ENCODE measurements at places on chromosomes 3 and 15.

GRCh38 chr3:179806177-179806576, 153.3 kb downstream of the USP13 start:
- DNase-seq: no peak

DNA sequence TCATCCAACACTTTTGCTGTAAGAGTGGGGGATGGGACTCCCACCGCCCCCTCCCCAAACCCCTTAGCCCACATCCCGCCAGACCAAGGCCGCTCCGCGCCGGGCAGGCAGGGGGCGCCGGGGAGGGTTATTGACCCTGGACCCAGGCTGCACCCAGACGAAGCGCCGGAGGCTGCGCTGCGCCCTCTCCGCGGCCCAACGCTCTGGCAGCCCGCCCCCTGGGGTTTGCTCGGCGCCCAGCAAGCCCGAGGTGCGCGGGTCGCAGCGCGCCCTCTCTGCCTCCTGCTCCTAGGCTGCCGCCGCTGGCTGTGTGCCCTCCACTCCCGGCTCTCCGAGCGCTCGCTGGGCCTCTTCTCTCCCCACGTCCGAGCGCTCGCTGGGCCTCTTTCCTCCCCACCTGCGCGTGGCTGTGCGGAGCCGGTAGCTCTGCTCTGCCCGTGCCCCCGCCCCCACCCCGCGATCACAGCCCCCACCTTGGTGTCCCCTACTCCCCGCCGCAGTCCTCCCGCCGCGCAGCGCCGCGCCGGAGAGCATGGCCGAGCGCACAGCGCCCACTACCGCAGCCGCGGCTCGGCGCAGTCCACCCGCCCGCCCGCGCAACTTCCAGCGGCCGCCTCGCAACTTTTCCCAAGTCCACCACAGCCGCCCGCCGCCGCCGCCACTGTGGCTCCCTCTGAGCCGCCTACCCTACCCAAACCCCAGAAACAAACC, 1.2 kb downstream of the MECOM start:
- DNase-seq: peak; percentile 79

DNA sequence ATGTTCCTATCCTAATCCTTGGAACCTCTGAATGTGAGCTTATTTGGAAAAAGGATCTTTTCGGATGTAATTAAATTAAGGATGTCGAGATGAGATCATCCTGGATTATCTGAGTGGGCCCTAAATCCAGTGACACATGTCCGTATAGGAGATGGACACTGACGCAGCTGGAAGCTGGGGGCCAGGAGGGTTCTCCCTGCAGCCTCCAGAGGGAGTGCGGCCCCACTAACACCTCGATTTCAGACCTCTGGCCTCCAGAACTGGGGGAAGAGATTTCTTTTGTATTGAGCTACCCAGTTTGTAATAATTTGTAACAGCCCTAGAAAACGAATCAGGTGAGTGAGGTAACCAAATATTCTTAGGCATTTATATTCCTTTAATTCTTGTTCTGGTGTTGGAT, 2.5 kb downstream of the DNAJB8 start:
- no peak for DNase-seq

DNA sequence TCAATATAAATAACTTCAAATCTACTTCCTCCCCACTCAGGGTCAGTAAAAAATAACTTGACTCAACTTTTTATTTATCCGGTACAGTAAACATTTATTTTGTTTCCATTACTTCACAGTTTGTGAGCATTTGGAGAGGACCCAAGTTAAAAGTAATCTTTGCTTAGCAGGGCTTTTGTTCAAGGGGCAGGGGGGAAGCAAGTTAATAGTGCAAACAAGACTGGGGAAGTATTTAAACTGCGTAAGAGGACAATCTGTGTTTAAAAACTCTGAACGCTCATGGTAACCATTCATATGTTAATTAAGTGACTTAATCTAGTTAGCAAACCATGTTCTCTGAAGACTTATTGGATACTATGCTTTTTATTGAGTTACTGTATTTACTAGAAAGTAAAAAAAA, 346.2 kb downstream of the SLC9A9 start:
- no peak for DNase-seq

DNA sequence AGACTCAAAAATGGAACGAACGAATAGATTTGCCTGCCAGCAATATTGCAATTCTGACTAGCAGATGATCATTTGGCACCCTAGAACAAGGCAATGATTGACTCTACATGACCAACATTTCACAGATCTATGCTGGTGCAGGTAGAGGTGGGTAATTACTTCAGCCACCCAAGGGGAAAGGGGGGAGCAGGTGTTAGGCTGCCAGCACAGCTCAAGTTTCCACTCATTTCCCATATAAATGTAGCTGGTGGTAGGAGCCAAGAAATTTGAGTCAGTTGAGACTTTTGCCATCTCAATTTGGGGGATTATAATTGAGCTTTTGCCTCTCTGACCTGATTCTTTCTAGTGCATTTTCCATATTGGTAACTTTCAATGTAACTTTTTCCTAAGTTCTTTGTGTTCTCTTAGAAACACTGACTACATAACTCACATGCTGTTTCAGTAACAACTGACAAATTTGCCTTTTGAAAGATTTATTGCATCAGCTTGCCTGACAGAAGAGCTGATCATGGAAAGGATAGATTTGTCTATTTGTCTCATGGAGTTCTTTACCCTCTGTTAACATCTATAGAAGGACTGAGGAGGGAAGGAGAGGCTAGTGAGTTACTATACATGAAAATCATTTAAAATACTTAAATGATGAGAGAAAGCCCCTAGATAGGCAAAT, 902.5 kb downstream of the ZPLD1 start:
- no peak for DNase-seq

DNA sequence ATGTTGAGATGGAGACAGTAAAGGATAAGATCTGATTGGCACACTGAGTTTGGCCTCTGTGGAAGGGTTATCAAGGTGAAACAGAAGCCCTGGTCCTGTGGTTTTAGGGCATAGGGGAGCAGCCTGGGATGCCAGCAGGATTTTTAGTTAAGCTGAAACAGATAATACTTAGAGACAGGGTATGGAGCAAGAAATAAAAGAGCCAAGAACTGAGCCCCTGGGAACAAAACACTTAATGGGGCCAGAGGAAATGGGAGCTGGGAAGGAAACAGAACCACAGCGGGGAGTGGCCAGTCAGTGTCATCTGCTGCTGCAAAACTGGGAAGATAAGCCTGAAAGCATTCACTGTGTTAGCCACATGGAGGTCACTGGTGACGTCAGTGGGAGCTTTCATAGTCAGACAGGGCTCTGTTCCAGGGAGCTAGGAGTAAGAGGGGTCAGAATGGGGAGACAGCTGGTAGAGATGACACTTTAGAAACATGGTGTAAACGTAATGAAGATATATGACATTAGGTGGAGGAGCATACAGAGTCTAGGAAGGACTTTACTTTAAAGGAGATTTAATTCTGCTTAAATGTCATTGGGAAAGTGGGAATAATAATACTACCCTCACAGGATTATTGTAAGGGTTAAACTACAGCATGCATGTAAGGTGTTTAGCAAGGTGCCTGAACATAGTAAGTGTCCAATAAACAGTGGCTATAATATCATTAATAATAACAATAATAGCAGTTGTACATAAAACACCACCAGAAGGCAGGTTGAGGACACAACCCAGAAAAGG, 172.7 kb upstream of the CTNNB1 start:
- peak; percentile 39 for DNase-seq

GRCh38 chr15:44536302-44536961, 515 bp upstream of the EIF3J start:
- DNase-seq: peak; percentile 78

GRCh38 chr15:100958326-100959065, 39.3 kb downstream of the LRRK1 start:
- no peak for DNase-seq

Data from neural crest cell (in vitro differentiated cells).